CD4-positive, alpha-beta memory T cell (primary cell): ENCODE measurements at places on chromosomes 13 and 19. TPM values are rescaled to one million over a fixed set of nuclear protein-coding genes. Genes with fewer than 3 reads are reported as not detected.

- no peak for DNase-seq
- no peak overlapping the region for H3K27ac ChIP-seq
- H3K4me1 ChIP-seq = peaks cover 3% of the 10 kb centered on the region
- no peak overlapping the region for H3K4me3 ChIP-seq
Observed at GRCh38 chr13:33231339-33231738, 54.2 kb downstream of the STARD13 start.

Gene DPF1
- total RNA-seq = not detected

DNA sequence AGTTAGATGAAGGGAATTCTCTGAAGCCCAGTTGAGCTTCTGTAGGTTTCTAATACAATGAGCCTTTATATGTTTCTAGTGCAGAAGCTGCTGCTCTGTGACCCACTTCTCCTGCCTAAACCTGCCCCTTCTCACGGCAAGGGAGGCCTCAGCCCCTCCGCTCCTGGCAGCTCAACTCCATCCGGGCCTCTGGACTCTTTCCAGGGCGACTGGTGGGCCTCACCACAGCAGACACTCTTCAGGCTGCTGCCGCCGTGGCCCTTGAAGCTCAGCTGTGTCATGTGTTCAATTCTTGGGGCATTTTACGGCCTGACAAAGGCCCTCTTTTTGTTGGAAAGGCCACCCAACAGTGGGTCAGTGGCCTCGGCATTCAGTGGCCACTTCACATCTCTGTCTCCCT lies 10.0 kb upstream of the C19orf33 start:
- no peak overlapping the region for H3K4me3 ChIP-seq
- DNase-seq = no peak
- no peaks in the 10 kb centered on the region for H3K4me1 ChIP-seq
- no peak overlapping the region for H3K27ac ChIP-seq

GRCh38 chr19:40673397-40673796 lies 17.1 kb downstream of the NUMBL start:
- peaks cover 3% of the 10 kb centered on the region for H3K36me3 ChIP-seq
- no peaks in the 10 kb centered on the region for H3K27me3 ChIP-seq
- no peak overlapping the region for H3K4me3 ChIP-seq
- no peak for DNase-seq
- H3K4me1 ChIP-seq = no peaks in the 10 kb centered on the region
